Ammon's horn (tissue), 1 donor: ENCODE measurements at places on chromosomes 6 and 20.
A peak's percentile ranks its signal among the peaks of the same experiment; 100 is the strongest.

DNA sequence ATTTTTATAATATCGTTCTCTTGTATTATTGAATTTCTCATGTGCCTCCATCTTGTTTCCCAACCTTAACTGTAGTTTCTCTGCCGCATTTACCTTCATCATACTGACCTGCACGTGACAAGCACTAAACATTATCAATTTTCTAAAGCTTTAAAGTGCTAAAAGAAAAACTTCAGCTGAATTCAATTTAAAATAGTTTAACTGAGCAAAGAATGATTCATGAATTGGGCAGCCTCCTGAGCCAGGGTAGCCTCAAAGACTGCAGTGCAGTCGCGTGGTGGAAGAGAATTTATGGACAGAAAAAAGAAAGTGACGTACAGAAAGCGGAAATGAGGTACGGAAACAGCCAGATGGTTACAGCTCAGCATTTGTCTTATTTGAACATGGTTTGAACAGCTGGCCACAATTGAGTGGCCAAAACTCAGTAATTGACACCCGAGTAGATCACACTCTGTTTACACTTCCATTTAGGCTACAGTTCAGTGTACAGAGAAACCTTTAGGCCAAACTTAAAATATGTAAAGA lies 4.2 kb upstream of the ZDHHC14 start:
- no peak for DNase-seq

- peak; percentile 55 for DNase-seq
These were observed 12.9 kb upstream of the TBC1D22B start for GRCh38 chr6:37244430-37245310.

GRCh38 chr6:133707456-133707855 lies 181.5 kb upstream of the TCF21 start:
- DNase-seq, result peak; percentile 40

DNA sequence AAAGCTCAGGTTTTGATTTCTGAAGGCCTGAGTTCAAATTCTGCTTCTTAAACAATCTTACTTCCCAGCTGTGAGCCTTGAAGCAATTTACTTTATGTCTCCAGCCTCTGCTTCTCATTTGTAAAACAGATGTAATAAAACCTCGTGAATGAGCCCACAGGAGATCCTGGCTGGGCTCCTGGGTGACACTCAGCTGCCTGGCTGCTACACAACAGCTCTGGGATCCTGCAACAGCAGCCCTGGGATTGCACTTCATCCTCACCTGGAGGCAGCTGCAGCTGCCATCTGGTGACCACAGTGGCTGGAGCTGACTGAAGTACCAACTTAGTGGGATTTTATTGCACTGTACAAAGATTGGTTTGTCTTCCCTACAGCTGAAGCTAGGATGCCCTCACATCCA lies 98.6 kb downstream of the NDUFAF5 start:
- peak; percentile 29 for DNase-seq

GRCh38 chr6:119493980-119494379 lies 144.4 kb upstream of the MAN1A1 start:
- no peak for DNase-seq

- no peak for DNase-seq
These were observed 41.3 kb downstream of the CARMIL1 start for GRCh38 chr6:25320459-25320858.

DNA sequence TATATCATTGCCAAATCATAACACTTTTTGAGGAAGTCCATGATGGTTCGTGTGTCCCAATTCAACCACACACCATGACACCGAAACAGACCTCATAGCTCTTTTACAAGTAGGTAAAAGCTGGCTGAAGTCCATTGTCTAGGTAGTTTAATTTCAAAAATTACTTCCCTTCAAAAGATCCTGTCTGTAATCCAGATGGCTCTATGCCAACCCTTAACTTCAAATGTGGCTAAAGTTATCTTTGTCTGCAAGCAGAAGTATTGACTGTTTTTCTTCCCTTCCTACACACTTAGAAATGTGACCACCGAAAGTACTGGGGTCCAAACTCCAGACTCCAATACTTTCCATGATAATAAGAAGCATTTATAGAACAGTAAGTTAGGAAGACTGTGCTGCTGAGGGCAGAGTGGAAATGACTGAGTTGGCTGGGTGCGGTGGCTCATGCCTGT lies 8.3 kb upstream of the TIAM2 start:
- DNase-seq, result no peak

DNA sequence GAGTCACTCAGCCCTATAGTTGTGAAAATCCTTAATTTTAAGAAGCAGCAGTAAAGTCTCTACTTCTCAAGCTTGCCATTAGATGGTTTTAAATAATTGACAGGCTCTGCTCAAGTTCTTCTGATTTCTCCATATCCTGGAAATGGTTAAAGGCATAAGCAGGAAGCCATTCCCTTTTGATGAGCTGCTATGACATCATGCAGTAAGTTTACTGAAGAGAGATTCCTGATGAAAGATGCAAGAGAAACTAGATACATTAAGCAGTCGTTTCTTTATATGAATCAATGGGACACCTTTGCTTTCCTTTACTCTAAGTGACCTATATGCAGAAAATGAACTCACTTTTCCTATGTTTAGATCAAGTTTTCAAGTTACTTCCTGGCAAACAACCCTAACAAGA lies 9.8 kb downstream of the POPDC3 start:
- DNase-seq, result no peak

DNA sequence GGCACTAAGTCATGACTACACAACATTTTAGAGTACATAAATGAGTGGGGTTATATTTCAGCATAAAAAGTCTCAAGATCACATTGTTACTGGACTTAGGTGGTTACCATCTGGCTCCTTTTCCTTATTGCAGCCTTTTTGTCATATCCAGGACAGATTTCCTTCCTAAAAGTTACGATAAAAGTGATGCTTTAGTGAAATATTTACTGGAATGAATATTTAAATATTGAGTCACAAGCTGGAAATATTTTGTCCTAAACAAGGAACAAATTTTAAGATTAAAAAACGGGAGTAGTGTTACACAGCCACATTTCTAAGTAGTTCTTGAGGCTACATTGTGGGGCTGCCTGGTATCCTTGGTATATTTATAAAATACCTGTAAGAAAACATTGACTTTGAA lies 52.2 kb downstream of the CDC40 start:
- no peak for DNase-seq

DNA sequence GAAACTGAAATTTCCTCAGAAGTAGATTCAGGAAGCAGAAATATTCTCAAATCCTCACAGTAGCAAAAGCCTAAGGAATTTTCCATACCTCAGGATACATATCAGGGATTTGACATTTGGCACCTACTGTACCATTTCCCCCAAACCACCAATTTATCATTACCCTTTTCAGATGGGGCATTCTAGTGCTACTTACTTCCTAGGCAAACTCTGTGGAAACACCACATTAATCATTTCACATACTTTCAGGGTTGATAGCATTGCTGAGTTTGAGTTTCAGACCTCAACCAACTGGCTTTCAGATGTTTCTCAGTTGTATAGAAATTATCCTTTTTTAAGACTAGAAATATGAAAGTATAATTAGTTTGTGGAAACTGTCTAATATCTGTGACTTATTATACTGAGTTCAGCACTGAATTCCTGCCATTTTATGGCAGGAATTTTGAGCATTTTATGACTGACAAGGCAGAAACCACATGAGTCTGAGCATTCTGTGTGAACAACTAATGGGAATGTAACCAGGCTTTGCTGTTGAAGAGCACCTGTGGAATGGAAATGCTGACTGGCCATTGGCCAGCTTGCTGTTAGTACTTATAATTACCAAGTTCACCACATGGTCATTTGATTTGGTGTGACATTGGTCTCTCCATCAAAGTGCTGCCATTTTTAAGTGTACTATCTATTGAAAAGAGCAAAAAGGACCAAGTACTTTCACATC lies 35.1 kb upstream of the IRAK1BP1 start:
- DNase-seq, result no peak

- no peak for DNase-seq
These were observed 92.7 kb downstream of the PHACTR3 start for GRCh38 chr20:59697068-59697467.

GRCh38 chr20:5510446-5510845 lies 193.7 kb upstream of the PROKR2 start:
- no peak for DNase-seq

DNA sequence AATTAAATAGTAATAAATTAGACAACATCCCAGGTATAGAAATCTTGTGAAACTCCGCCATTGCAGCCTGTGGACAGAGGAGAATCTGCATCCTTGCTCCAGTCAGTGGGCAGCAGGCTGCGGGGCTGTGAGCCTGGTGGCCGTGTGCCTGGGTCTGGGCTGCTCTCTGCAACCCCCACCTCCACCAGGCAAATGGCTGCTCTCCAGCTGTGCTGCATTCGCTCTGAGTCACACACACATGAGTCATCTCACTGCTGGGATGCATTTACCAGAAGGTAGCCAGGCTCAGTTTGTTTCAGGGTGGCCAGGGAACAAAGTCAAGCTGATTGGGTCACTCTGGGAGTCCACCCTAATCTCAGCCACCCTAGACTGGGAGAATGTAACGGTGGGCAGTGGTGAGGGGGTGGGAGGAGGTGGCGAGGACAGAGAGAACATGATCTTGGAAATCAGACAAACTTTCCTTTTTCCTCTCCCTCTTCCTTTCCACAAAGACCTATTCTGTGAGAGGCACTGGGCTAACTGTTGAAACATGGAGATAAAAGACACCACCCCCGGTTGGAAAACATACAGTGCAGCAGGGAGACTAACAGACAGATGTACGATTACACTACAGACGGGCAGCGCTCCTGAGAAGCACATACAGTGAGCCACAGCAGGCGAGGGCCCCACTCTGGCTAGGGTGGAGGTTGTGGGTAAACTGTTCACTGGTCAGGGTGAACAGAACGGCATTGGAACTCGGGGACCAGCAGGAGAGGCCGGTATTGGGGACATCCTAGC lies 59.2 kb downstream of the TRAM2 start:
- peak; percentile 82 for DNase-seq

DNA sequence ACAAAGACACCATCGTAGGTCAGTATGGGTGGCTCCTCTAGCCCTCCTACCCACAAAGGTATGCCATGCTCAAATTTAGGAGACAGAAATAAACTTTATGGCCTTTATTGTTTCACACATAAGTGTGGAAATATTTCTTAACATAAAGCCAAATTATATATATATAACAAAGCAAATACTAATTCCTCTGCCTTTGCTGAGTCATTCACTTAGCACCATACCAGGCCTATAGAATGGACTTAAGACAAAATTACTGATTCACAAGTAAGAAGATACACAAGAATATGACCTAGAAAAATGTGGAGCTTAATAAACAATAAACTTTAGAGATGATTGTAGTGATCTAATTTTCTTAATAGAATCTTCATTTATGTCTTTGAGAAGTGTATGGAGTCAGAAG lies 5.2 kb downstream of the FRK start:
- DNase-seq, result no peak

GRCh38 chr6:70847106-70848084 lies 109.5 kb downstream of the B3GAT2 start:
- no peak for DNase-seq

- no peak for DNase-seq
These were observed 37.5 kb downstream of the FKBP5 start for GRCh38 chr6:35651244-35651643.

DNA sequence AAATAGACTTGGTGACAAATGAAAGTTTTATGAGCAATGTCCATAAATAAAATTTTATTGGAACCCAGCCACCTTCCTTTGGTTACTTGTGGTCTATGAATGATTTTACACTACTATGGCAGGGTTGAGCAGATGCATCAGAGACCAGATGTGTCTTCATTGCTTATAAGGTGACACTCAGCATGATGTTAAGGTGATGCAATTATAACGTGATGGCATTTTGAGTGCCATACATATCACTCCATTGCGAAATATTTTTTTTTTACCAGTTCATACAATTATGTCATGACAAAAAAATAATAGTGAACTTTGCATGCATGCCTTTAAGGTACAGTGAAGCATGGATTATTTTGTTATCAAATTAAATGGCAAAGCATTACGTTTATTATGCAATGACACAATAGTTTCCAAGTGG lies 96.0 kb downstream of the ADTRP start:
- no peak for DNase-seq

DNA sequence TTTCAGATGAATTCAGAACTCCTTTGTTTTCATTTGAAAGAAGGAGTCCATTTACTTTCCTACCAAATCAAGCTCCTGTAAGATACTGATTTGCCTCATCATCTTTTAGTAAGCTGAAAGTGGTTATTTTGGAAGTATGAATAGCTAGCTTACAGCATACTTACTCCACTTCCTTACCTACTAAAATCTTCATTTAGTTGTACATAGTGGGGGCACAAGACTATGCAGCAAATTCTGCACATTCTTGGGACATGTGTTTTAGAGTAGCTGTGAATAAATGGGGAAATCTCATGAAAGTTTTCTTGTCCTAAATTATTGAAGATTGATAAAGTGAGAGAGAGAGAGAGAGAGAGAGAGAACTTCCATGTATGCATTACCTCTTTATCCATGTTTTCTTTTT lies 256.3 kb downstream of the OGFRL1 start:
- no peak for DNase-seq

DNA sequence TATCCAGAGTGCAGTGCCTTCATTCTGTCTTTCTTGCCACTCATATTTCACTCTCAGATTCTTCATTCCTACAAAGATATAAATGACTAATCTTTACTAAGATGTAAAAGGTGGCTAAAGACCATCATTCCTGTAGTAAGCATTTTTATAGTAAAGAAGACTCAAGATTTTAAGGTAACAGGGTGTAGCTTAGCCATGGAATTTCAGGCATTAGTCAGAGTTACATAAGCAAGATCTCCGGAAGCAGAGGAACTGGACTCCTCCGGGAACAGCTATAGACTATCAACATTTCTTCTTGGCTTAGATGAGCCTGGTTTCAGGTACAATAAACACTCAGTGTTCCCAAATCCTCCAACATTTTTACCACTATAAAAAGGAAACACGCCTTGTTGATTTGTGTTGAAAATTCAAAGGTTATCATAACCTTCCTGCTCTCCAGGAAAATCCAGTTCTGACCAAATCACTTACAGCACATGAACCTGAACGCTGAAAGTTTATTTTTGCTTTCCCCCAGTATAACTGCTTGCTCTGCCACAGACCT lies 23.7 kb downstream of the SERPINB1 start:
- DNase-seq, result no peak

DNA sequence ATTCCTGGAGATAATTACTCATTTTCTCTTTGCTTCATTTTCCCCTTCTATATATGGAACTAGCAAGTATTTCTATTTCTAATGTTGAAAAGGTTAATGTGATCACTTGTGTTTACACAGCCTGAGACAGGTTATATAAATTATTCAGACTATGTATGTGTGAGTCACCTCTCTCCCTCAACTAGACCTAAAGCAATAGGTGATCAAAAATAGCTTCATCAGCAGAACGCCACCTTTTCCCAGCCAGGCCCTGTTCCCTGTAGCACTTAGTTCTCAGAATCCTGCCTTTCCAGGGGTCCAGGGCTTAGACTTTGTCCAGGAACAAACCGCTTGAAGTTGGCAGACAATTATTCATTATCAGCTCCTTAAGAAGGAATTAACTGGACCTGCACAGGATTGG lies 125.3 kb upstream of the EXOC2 start:
- no peak for DNase-seq
